A549 treated with Hydrocortisone at 1 μM for 4 hours (cell line): ENCODE measurements at places on chromosomes 7 and 10. TPM values are rescaled to one million over a fixed set of nuclear protein-coding genes. Genes with fewer than 3 reads are reported as not detected.

The REEP3 gene
- 16.0 to 19.5 TPM (median 18.7 TPM) in 5 replicates for total RNA-seq

The ZNF783 gene
- 5.0 to 6.6 TPM (median 5.6 TPM) in 5 replicates for total RNA-seq

The LRWD1 gene
- total RNA-seq = 26.3 to 29.9 TPM (median 29.2 TPM) in 5 replicates

The PNLIPRP2 gene
- total RNA-seq = 0.07 to 0.30 TPM (median 0.09 TPM) in 4 of 5 replicates, not detected in the other

The SRRM3 gene
- total RNA-seq = 8.8 to 12.6 TPM (median 11.1 TPM) in 5 replicates

The SLC39A12 gene
- not detected in 5 replicates for total RNA-seq

The SND1 gene
- 97.7 to 121 TPM (median 102 TPM) in 5 replicates for total RNA-seq

The EGR2 gene
- total RNA-seq = 0.21 to 0.52 TPM (median 0.28 TPM) in 5 replicates

The C10orf90 gene
- total RNA-seq = 2.7 to 3.6 TPM (median 3.2 TPM) in 5 replicates

The SEMA3E gene
- 1.4 to 2.7 TPM (median 2.3 TPM) in 5 replicates for total RNA-seq

The OR13A1 gene
- total RNA-seq = 0.05 TPM in 1 of 5 replicates, not detected in the others

The GSTO2 gene
- 1.7 to 2.4 TPM (median 1.9 TPM) in 5 replicates for total RNA-seq

The PON3 gene
- 32.2 to 41.8 TPM (median 37.0 TPM) in 5 replicates for total RNA-seq

The TEX47 gene
- total RNA-seq = not detected in 5 replicates

The CEP55 gene
- total RNA-seq = 53.3 to 76.4 TPM (median 65.5 TPM) in 5 replicates

The SPDYE11 gene
- total RNA-seq = not detected in 5 replicates

The PIP gene
- total RNA-seq = 0.35 to 0.64 TPM in 2 of 5 replicates, not detected in the others

The PSMG3 gene
- total RNA-seq = 70.7 to 96.5 TPM (median 91.8 TPM) in 5 replicates

The CAMK2B gene
- 0.12 to 0.32 TPM (median 0.28 TPM) in 5 replicates for total RNA-seq
